ENCODE measurements at places on chromosomes 7 and 10. TPM values are rescaled to one million over a fixed set of nuclear protein-coding genes. Genes with fewer than 3 reads are reported as not detected.

SEMA3E gene
- not detected for total RNA-seq

LLCFC1 gene
- total RNA-seq: not detected

GNGT1 gene
- not detected for total RNA-seq

ADIRF gene
- total RNA-seq: 7.9 TPM

TRPV5 gene
- 0.17 TPM for total RNA-seq

CTAGE6 gene
- total RNA-seq: 2.2 TPM

LRRC4 gene
- total RNA-seq: 0.16 TPM

COL17A1 gene
- total RNA-seq: not detected

Data from activated B cell treated with CpG ODN at 0.5 μM for 24 hours (primary cell).